RPMI8226 (cell line): ENCODE measurements at places on chromosomes 2 and 18.

- no peak for DNase-seq
Observed at GRCh38 chr2:158735822-158736580, 59.1 kb upstream of the DAPL1 start.

DNA sequence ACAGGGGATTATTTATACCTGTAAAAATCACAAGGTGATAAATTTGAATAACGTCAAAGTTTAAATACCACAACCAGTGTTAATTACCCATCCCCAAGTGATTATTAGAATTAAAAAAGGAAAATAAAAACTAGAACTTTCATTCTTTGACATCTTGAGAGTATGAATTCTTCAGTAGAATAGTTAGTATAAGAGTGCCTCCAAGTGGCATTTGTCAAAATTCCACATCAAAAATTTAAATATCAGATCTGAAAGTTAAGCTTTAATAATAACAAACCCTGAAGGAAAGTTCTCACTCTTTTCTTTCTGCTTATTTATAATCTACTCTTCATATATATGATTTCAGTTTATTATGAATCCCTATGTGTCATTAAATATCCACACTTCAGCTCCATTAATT is 273.7 kb upstream of the KYNU start:
- DNase-seq = no peak

DNA sequence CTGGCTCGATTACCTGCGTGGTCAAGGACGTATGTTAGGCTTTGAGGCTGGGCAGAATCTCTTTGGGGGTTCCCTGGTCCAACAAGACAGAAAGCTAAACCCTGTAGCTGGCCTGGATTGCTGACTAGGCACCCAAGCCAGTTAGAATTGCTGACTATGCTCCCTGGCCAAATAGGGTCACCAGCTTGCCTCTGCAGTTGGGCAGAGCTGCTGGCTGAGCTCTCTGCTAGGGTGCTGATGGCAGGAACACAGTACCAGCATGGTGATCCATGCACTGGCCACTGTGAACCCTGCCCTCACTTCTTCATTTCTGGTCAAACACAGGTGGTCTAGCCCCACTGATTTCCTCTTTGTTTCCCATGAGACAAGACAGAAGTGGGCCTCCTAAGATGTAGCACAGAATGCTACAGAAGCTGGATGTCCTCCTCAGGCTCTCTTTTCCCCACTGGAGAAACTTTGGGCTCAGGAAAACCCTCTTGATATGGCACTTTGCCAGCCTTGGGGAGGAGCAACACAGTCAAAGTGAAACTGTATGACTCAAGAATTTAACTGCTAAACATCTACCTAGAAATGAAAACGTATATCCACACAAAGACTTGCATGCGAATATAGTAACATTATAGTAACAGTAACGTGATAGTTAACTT is 20.8 kb downstream of the SP140L start:
- peak; percentile 47 for DNase-seq

- DNase-seq = no peak
Observed at GRCh38 chr2:201872591-201872990, 66.3 kb downstream of the CDK15 start.

DNA sequence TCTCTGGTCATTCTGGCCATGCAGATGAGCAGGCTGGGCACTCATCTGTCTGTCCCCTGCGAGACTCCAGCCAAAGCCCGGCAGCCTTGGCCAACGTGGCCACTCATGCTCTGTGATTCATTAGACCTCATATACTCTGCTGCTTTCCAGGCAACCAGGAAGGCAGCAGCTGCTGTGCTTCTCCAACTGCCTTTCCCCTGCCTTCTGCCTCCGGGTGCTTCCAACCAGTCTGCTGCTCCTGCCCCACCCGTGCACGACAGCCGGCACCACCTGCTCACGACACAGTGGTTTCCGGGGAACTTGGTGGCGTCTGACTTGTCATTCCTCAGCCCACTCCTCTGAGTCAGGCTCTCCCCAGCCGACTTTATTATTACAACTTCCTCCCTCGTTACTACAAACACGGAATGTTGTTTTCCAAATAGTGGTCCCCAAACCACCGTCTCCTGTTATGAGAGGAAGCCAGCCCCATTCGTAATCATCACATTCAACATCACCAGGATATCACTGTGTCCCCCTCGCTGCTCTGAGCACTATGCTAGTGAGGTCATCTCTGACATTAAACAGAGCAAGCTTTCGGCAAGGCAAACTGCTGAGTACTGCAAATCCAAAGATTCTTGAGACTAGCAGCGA is 392.4 kb downstream of the ALK start:
- no peak for DNase-seq

DNA sequence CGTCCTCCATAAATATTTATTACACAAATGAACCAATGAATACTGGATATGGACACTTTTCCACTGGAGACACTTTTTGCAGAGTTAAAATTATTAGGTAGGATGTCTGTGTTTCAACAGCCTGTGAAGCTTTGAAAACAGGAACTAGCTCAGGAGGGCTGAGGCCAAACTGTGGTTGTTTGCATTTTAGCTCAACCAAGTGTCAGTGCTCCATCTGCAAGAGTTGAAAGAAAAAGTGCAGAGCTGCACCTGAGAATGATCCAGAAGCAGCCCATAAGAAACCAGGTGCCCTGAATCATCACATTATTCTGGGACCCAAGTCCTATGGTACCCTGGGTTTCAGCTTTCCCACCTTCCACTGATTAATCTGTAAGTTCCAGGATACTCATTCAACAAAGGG is 180.4 kb downstream of the TRIB2 start:
- DNase-seq = no peak
